ENCODE measurements at places on chromosomes 13 and 19.

- no peak for DNase-seq
Measured at GRCh38 chr19:14487370-14488125, 8.4 kb downstream of the GIPC1 start.

DNA sequence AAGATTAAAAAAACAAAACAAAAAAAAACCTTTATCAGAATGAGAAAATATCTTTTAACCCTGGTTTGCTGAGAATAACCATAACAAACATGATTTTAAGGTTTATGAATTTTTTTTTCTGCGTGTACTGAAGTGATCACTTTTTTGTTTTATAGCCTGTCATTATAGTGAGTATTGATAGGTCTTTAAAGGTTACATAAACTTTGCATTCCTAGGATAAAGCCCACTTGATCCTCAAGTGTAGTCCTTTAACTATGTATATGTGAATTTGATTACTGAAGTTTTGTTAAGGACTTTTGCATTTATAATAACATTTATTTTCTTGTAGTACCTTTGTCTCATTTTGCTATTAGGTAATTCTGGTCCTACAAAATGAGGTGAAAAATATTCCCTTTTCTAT lies 709.8 kb upstream of the PCDH20 start:
- no peak for DNase-seq

DNA sequence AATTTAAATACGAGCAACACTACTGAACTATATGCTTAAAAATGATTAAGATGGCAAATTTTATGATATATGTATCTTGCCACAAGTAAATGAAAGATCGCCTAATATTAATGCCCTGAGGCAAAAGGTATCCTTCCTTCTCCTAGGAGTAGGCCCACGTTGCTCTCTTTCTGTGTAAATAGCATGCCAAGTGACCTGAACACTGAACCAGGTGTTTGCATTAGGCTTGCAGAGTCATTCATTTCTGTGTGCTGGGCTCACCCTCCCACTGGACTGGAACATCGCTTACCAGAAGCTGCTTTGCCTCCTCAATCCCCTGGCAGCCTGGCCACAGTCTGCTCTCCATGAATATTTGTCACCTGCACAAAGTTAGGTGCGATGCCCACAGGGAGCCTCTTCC lies 83.3 kb upstream of the TNFSF11 start:
- DNase-seq: no peak

DNA sequence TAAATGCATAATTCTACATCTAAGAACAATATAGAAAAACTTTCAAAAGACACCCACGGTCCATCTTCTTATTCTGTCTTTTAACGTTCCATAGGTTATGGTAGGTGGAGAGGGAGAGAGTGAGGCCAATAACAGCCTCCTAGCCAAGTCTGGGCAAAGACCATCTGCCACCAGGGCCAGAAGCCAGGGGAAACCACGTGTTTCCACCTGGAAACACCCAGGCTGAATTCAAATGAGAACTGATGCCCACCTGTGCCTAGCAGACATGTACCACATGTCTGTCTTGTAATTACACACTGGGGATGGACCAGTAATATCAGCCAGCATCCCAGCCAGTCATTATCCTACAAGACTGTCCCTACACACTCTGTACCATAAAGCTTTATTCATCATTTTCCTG lies 1573.1 kb downstream of the EFNB2 start:
- no peak for DNase-seq

DNA sequence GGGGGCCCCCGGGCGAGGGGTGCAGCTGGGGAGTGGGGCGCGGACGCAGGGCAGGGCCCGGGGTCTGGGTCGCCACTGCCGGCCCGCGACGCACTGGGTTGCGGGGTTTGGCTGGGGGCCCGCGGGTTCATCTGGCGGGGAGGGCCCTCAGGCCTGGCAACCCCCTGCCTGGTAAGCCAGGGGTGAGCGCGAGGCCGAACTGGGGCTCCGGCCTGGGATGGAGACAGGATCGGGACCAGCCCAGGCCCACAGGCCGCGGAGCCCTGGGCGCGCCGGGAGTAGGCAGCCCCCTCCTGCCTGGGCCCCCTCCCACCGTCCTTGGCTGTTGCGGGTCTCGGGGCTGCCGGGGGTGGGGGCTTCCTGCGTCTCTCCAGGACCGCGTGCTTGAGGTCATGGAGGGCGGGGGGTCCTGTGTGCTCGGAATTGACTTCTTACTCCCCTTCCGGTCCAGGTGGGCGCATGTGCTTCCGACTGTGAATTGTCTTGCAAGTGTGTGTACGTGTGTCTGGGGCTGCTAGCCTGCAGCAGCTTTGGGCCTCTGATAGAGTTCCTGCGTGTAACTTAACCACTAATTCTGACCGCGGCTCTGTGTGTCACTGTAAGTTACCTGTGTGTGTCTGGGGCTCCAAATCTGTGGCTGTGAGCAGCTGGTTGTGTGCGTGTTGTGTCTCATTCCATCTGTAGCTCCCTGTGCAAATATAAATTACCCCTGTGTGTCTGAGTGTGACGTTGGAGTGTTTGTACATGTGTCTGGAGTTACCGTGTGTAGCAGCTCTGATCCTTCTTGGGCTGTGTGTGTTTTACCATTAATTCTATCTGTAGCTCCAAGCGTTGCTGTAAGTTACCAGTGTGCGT lies 751 bp downstream of the GRAMD1A start:
- no peak for DNase-seq

GRCh38 chr13:26406791-26407190 lies 150.7 kb upstream of the WASF3 start:
- no peak for DNase-seq

- DNase-seq: no peak
Measured at GRCh38 chr19:49890349-49891311, 6.1 kb downstream of the IL4I1 start.

- DNase-seq: peak; percentile 76
Measured at GRCh38 chr13:113897161-113897560, 33.3 kb upstream of the GAS6 start.

DNA sequence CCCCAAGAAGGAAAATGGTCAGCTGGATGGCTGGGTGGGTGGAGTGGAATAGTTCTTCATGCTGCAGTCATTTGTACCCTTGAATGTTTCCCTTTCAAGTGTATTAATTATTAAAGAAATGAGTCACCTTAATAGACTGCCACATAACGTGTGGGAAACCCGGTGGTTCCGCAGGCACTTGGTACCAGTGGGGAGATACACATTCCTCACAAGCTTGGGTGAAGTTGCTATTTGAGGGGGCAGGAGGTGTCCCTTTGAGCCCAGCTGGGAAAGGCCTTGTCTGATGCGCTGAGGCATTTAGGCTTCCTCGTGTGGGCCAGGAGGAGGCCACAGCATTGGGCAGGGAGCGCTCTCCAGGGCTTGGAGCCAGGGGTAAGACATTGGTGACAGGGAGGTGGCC lies 57.7 kb downstream of the ATP8A2 start:
- DNase-seq: no peak

- DNase-seq: no peak
Measured at GRCh38 chr13:62171697-62172096, 756.0 kb upstream of the PCDH20 start.

DNA sequence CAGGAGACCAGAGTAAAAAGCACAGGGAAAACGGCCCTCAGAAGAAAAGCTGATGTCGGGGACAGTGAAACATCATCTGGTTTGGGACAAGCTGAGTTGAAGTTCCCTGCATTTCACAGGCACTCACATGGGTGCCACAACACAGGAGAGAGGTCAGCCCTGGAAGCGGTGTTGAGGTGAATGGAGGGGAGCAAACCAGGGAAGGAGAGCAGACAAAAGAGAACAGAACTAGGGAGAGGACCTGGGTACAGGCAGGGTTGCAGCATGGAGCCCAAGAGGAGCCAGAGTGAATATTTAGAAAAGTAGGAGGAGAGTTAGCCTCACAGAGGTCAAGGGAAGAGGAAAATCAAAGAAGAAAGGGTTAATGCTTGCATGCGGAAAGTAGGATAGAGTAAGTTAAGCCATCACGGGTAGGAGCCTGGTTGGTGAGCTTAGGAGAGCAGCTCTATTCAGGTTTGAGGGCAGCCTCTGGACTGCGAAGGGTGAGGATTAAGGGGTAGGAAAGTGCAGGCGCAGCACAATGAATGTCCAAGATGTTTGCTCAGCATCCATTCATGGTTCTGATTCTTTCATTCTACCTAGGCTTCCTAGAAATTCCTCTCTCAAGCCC lies 15.5 kb downstream of the FAM216B start:
- no peak for DNase-seq

DNA sequence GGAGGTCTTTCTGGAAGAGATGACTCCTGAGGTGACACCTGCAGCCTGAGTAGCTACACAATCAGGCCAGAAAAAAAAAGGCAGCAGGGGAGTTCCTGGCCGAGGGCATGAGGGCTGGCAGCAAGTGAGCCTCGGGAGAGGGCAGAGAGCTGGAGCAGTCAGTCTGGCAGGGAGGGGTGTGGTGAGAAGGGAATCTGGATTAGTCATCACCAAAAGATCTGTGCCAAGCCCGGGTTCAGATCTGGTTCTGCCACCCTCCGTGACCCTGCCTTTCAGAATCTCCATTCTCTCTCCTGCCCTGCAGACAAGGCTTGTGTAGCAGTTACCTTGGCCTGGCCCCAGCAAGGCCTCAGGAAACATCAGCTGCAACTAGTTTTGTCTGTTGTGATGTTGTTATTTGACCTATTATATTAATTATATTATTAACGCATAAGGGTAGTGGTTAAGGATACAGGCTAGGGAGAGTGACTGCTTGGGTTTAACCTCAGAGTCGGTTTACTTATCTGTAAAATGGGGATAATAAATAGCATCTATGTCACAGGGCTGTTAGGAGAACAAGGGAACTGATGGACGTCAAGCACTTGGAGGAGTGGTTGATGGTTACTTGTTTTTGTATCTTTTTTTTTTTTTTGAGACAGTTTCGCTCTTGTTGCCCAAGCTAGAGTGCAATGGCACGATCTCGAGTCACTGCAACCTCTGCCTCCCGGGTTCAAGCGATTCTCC lies 2.7 kb upstream of the CAPNS1 start:
- no peak for DNase-seq

- no peak for DNase-seq
Measured at GRCh38 chr19:10019246-10019645, 6.0 kb downstream of the RDH8 start.

DNA sequence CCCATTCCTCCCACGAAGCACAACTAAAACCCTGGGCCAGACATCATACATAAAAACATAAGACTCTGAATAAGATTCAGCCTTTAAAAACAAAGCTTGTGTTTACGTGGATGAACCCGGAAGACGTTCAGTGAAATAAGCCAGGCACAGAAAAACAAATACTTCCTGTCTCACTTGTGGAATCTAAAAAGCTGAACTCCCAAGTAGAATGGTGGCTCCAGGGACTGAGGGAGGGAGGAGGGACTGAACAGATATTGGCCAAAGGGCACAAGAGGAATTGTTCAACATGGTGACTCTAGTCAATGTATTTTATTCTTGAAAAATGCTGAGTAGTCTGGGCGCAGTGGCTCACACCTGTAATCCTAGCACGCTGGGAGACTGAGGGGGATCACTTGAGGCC lies 35.7 kb upstream of the TPM4 start:
- DNase-seq: no peak

DNA sequence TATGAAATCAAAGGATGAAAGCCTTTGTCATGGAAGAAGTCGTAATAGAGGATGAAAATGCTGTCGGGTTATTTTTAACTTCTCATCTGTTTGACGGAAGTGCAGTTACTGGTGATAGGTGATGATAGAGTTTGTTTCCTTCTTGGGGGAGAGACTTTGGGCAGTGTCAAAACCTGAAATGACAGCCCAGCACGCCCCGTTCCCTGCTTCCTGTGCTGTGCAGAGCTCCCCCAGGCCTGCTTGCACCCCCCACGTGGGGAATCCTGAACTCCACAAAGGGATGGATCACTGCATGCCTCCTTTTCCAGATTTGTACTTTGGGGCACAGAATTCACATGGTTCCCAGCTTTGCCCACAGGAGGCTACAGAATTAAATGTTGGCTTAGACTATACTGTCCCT lies 102.7 kb downstream of the ATP11A start:
- no peak for DNase-seq

DNA sequence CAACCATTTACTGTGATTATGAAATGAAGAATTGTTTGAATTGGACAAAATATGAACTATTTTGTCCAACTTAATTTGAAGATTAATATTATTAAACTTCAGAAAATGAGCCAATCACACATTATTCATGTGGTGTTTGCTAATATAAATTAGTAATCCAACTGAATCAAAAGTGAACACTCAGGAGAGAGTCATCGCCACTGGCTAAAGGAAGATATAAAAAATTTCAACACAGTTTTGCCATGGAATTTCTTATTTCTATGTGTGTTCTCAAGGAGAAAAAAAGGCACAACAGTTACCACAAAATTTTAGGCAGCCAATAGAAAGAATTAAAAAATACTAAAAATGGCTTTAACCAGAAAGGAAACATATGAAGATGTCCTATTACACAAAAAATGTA lies 2683.8 kb downstream of the PCDH9 start:
- DNase-seq: no peak

GRCh38 chr13:30737511-30738337 lies 2.4 kb downstream of the ALOX5AP start:
- no peak for DNase-seq

GRCh38 chr13:67538906-67539305 lies 308.8 kb upstream of the PCDH9 start:
- DNase-seq: no peak

- DNase-seq: no peak
Measured at GRCh38 chr13:28744656-28745055, 25.9 kb upstream of the SLC46A3 start.

GRCh38 chr19:43470288-43470687 lies 4.9 kb upstream of the LYPD3 start:
- DNase-seq: peak; percentile 2

DNA sequence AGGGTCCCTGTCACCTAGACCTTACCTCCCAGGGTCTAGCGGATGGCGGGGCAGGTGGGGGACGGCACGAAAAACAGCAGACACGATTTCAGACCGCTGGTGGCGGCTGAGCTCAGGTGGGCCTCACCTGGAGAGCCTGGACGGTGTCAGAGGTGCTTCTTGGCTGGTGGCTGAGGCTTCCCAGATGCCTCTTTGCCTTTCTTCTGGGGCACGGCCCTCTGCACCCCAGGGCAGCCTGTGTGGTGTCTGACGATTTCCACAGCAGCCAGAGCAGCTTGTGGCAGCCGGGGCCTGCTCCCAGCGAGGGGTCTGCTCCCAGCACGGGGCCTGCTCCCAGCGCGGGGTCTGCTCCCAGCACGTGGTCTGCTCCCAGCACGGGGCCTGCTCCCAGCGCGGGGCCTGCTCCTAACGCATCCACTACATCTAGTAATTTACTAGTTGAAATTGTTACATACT lies 66.7 kb downstream of the ATP11A start:
- DNase-seq: no peak

DNA sequence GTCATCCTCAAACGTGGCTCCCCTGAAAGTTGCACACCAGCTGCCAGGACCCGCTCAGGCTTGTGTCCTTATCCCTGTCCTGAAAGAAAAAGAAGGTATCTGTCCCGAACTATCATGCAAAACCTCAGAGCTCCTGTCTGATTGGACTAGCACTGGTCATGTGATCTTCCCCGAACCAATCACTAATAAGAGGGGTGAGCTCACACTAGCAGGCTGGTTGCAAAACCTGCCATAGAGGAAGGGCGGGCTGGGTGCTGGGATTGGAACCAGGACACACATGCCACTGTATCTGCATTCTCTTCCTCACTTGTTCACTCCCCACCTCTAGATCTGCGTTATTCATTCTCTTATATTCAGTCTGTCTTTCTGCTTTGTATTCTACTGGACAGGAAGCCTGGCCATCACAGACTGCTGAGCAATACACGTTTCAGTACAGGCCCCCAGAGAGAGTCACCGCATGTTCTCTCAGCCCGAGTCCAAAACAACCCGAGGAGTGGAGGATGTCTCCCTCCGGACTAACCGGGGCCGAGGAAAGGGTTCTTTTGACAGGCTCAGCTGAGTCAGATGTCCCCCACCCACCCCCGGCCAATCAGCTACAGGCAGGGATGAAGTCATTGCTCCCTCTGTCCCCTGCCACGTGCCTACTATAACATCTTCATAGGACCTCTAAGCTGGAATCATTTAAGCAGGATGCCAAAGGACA lies 97.7 kb downstream of the SIPA1L3 start:
- DNase-seq: peak; percentile 72
